ENCODE measurements at places on chromosomes 13 and 19.

- no peak for DNase-seq
These were observed 1.2 kb downstream of the KPNA3 start for GRCh38 chr13:49791315-49791710.

DNA sequence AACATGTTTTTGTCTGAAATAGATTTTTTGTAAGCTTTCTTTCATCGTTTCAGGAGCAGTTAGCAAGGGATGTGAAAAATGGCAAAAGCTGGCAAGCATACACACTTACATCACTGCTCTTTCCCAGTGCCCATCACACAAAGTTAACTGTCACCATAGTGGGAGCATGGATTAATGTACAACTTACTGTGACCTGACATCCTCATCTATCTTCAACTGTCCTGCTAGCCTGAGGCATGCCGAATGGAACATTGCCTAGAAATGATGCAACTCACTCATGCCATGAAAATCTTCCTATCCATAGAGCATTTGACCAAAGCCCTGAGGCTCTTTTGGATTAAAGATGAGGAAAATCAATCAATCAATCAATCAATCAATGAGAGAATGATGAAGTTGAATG is 491.7 kb upstream of the SLC10A2 start:
- DNase-seq = no peak

DNA sequence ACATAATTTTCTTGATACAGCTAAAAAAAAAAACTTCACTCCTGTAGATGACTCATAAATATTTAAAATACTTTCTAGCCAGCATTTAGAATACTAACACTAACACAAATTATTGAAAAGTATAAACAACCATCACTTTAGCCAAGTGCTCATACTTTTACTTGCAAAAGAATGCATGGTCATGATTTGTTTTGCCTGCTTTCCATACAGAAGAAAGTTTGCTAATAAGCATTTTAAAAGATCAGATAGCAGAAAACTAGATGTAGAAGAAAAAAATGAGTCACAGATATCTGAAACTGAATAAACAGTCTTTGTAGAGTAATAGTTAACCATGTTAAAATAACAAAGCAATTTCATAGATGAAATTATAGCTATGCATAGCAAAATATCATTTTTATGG is 2280.4 kb upstream of the PCDH20 start:
- no peak for DNase-seq

DNA sequence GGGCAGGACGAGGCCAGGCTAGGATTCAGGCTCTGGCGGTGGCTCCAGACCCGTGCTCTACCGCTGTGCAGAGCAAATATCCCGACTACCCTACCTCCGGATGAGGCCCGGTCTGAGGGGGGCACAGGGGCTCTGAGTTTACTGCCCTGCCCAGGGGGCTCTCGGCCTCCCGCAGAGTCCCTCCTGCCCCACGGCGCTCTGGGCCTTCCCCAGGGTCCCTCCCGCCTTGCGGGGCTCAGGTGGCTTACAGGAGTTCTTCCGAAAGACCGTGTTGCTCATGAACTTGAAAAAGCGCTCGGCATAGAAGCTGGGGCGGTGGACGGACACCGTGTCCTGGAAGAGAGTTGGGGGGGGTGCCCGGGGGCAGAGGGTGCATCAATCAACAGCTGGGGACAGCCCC is 19.1 kb upstream of the CACTIN start:
- no peak for DNase-seq

DNA sequence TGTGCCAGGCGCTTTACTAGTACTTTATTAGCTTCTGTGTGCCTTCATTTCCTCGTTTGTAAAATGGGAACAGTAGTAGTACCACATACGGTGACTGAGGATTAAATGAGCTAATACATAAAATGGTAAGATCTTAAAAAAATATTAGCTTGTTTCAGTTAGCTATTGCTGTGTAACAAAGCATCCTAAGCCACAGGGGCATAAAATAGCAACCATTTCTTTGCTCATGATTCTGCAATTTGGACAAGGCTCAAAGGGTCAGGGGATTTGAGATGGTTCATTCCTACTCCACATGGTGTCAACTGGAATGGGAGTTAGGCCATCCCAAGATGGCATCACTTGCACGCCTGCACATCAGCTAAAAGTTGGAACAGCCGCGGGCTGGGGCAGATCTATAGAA is 13.3 kb downstream of the DYRK1B start:
- no peak for DNase-seq

Measured in stimulated activated CD4-positive, alpha-beta T cell treated with anti-CD3 and anti-CD28 coated beads, Interleukin-4, amount 100 ng/mL, for 48 hours (primary cell).